ENCODE measurements at places on chromosomes 4 and X.

GRCh38 chr4:144787365-144788258 lies 141.7 kb downstream of the HHIP start:
- DNase-seq: no peak

GRCh38 chrX:138710866-138711341 lies 613 bp downstream of the FGF13 start:
- DNase-seq: no peak

DNA sequence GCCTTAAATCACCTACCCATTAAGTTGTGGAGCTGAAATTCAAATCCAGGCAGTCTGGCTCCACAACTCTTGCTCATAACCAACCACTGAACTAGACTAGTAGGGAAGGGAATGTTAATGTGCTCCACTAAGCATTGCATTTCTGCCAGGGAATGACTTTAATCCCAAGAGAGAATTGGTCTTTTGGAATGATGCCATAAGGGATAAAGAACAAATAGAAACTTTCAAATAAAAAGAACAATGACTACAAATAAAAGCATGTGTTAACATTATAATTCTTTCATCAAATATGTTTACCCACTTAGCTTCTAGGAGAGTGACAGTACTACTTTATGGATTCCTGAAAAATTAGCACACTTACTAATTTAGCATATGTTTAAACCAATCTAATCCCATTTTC lies 905.9 kb downstream of the CENPC start:
- DNase-seq: peak; percentile 96

- no peak for DNase-seq
These were observed 33.9 kb downstream of the PDK3 start for GRCh38 chrX:24498975-24499374.

- no peak for DNase-seq
These were observed 89.2 kb downstream of the NHS start for GRCh38 chrX:17464194-17464593.

DNA sequence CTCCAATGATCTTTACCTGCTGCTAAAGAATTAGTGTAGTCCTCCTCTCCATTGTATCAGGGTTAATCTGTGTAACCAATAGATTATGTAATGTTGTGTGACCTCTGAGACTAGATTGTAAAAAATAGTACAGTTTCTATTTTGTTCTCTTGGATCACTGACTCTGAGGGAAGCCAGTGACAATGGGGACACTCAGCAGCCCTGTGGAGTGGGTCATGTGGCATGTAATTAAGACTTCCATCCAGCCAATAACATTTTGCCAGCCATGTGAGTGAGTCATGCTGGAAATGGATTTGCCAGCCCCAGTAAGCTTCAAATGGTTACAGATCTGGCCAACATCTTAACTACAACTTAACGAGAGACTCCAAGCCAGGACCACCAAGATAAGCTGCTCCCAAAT lies 332.3 kb downstream of the PTTG2 start:
- no peak for DNase-seq

DNA sequence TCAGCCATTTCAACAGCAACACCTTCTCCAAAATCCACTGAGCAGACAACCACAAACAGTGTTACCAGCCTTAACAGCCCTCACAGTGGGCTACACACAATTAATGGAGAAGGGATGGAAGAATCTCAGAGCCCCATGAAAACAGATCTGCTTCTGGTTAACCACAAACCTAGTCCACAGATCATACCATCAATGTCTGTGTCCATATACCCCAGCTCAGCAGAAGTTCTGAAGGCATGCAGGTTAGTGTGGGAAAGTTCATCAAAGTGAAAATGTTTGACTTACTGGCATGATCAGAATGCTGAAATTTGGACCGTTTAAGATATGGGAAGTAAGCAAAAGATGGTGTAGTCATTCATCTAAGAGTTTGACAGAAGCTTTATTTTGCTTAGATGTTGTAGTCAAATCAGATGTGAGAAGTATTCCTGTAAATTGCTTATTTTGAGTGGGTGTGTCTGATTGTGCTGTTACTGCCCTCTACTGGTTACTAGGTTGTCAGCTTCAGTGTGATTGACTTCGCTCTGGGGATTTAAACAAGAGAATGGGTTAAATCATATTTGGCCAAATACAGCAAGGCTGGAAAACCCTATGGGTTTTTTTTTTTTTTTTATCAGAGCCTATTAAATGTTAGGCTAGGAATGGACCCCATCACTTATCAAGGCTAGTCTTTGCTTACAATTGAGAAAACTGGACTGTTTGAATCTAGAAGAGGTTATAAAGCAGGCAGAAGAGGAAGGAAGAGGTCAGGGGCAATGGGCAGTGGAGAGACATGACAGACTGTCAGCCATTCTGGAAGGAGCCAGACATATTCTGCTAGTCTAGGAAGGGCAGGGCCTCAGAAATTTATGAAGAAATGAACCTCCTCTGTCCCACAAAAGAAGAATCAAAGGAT lies 130.3 kb downstream of the DIPK2B start:
- peak; percentile 28 for DNase-seq

DNA sequence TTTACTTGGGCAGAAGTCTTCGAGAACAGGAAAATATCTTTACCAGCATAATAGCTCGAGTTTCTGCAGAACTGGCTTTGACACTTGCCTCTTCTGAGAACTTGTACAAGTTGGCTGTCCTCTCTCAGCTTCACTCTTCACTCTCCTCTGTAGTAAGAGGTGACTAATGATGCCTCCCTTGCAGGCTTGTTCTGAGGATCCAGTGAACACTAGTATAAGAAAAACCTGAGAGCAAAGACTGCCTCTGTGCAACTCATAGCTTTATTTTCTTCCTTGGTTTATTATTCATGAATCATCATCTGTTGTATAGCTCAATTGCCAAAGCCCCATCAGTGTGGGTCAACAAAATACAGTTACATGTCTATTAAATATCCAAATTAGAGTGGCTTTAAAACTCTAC lies 266.7 kb upstream of the CLNK start:
- DNase-seq: no peak

DNA sequence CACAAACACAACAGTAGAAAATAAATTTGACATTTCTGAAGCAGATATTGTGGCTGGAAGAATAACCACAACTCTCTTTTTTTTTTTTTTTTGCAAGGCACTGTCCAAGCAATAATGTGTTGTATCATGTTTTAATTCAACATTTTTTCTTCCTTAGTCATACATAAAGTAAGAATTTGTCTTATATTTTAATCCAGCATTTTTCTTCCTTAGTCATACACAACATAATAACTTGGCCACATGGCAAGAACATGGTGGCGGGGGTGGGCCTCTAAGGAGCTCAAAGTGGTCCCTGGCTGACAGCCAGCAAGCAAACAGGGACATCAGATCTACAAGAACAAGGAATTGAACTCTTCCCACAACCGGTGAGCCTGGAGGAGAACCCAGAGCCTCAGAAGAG lies 20.2 kb downstream of the FBXW7 start:
- DNase-seq: peak; percentile 41

DNA sequence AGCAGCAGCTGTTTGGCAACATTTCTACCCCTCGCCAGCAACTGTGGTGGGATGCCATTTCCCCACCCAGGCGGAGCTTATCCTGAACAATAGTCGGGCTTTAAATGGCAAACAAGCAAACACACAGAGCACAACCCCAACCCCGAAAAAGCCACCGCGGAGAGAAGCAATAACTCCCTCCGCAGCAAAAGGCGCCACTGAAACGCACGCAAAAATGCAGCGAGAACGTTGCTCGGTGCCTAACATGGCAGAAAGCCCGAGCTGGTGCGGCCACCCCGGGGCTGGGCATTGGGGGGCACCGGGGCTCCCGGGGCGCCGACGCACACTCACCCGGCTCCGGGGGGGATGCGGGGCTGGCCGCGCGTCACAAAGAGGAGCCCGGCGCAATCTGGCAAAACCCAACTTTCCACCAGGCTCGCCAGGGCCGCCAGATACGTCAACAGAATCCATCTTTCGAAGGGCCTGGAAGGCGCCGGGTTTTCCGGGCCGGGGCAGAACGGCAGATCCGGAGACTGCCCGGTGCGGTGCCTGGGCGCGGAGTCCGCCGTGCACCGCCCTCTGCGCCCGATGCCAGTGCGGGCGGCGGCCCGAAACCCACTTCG lies 818 bp downstream of the RAI2 start:
- no peak for DNase-seq

DNA sequence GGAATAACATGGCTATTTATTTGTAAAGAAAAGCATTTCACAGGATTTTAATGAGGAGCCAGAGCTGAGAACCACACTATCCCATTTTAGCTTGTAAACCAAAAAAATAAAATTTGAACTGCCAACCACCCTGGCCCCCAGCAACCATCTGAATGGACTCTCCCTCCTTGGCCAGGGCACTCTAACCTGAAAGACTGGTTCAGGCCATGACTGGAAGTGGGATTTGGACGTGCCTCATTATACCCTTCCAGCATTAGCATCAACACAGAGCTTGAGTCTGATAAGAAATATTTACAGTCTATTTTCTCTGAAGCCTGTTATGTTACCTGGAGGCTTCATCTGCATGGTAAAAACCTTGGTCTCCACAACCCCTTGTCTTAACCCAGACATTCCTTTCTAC lies 30.0 kb downstream of the METAP1 start:
- DNase-seq: no peak

- no peak for DNase-seq
These were observed 13.0 kb downstream of the SASH3 start for GRCh38 chrX:129792586-129793291.

- DNase-seq: no peak
These were observed 658.6 kb downstream of the GRXCR1 start for GRCh38 chr4:43550981-43551627.

GRCh38 chr4:6506616-6507140 lies 34.3 kb upstream of the PPP2R2C start:
- no peak for DNase-seq

DNA sequence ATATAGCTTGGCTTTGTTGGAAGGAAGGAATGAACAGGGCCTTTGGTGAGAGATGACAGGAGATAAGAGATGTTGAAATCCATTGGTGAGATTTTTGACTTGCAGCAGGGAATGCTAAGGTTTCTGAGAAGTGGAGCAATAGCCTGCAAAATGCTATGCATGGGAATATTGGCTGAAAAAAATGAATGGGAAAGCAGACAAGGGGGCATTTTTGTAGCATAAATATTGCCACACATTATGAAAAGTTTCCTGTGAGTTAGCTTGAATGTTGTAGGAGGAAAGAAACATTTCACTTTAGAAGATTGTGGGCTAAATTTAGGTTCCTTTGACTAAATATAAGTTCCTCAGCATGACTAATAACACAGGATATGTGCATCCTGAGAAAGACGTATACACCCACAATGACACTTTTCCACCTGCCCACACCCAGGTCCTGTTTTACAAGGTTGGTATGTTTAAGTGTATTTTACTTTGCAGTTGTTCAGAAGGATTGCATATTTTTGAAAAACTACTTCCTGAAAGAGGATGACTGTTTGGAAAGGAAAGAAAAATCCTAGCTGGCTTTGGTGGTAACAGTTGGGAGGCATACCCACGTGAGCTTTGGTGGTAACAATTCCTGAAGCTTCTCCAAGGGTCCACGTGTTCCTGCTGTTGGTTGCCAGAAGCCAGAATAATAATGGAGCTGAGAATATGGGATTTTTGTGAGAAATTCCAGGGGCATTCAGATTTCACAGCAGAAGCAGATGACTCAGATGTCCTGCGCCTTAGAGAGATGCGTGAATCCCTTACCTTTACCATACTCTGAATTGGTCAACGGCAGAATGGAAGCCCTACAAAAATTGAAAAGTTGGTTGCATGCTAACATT lies 28.5 kb downstream of the PHEX start:
- DNase-seq: no peak

GRCh38 chrX:122119361-122119760 lies 1064.7 kb upstream of the GRIA3 start:
- no peak for DNase-seq

- peak; percentile 84 for DNase-seq
These were observed at the start of gene C4orf51 for GRCh38 chr4:145679991-145680455. C4orf51 (plus strand) TSS chr4:145680146; CDS start chr4:145680204, 58 bp downstream.

- DNase-seq: no peak
These were observed 560 bp upstream of the TMSB4X start for GRCh38 chrX:12974305-12974795.

DNA sequence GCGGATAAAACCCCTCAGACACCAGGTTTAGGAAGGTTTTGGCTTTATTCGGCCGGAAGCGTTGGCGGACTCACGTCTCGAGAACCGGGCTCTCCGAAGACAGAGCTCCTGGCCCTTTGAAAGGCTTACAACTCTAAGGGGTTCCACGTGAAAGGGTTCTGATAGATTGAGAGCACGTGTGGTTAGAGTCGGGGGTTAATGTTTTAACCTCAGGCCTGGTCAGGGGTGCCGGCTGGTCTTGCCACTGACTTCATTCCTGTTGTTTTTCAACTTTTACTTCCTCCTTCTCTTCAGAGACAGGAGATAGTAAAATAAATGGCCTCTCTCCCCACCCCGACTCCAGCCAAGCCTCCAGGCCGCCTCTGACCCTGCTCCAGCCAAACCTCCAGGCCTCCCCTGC lies 4.7 kb upstream of the ASMT start:
- DNase-seq: no peak

DNA sequence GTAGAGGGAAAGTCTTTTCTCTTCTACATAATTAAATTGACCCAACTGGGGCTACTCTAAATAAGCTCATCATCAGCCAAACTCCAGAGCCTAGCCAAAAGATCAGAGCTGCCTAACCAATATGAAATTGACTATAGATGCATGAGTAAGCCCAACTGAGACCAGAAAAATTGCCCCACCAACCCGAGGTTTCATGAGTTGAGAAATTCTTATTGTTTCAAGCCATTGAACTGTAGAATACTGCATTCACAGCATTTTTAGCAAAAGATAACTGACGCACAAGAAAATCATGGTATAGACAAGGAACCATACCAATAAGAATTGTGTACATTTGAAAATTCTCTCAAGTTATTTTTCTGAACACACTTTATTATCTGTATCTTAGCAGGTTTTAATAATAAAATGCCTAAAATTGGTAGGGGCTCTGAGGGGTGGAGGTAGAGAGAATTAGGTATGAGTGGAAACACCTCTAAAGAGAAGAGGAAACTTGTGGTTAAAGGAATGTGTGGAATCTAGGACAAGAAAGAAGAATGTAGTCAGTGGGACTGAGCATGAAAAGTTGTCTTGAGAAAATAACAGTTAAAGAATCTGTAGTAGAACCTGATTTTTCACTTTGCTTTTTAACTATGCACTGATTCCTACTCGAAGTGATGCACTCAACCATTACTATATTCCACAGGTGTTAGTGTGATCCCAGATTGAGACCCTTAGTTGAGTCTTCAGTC lies 200.9 kb upstream of the PPP1R2C start:
- no peak for DNase-seq

DNA sequence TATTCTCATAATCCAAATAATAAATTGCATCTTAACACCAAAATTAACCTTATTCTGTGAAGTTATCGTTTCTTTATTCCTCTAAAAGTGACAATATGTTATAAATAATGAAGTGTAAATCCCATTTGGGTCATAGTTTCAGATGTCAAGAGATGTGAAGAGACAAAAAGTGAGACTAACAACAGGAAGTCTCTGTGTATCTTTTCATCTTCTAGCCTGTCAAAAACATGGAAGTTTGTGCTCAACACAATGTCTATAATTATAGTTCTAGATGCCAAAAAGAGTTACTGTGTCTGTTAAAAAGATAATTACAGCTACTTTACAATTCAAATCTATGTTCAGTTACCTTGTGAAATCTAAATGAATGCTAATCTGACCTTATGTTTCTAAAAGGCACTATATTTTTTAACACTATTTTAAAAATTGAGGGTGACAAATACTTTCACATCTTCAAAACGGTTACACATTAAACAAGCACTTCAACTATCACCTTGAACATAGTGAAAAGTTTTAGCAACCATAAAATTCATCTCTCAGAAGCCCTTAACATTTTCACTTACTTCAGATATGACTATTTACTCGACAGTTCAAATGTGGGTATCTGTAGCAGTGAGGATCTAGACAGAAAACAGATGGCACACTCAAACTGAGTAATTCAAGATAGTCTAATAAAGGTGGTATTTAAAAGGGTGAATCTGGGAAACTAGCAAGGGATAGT lies 509.8 kb downstream of the ARAP2 start:
- DNase-seq: no peak

All from retinal pigment epithelial cell (primary cell).